ENCODE measurements at places on chromosomes 6 and 20.
A peak's percentile ranks its signal among the peaks of the same experiment; 100 is the strongest.

- DNase-seq, result no peak
Observed at GRCh38 chr20:24694157-24694726, 224.8 kb downstream of the SYNDIG1 start.

- DNase-seq, result no peak
Observed at GRCh38 chr6:137166247-137167098, 7.0 kb downstream of the IL22RA2 start.

- no peak for DNase-seq
Observed at GRCh38 chr6:2433711-2434110, 188.3 kb upstream of the GMDS start.

DNA sequence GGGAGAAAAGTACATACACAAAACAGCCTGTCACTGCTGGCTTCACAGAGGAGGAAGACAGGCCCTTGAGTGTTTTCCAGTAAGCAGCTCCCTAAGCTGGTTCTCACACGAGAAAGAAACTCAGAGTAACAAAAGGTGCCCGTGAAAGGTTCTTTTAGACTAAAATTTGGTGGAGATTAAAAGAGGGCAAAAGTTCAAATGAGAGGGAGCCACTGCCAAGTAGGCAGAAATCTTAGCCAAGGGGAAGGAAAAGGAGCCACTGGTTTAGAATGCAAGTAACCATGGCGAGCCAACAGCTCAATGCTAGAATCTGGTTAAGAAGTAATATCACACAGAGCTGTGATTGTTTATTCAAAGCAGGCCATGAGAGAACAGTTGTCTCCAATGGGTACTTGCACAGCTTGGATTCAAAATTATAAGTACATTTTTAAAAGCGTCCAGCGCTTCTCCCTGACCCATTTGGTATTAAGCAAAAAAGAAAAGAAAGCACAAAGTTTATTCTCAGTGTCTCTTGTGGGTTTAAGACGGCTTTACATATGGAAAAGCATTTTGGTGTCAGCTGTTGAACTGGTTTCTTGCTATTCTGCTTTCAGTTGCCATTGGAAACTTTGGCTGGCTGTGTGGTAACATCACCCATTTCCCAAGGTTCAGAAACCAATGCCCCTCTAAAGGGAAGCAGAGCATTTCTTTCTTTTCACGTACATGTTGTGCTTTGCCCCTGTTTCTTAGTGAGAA is 648.5 kb downstream of the RNF144B start:
- peak; percentile 65 for DNase-seq

- DNase-seq, result no peak
Observed at GRCh38 chr6:109117346-109118035, 22.2 kb downstream of the CEP57L1 start.

GRCh38 chr6:141050471-141050870 is 1082.3 kb upstream of the GJE1 start:
- no peak for DNase-seq

GRCh38 chr6:5732496-5732895 is 274.2 kb downstream of the NRN1 start:
- DNase-seq, result no peak

GRCh38 chr6:158907931-158908330 is 88.8 kb upstream of the EZR start:
- DNase-seq, result no peak

GRCh38 chr6:54419885-54420284 is 111.6 kb downstream of the TINAG start:
- DNase-seq, result peak; percentile 69

DNA sequence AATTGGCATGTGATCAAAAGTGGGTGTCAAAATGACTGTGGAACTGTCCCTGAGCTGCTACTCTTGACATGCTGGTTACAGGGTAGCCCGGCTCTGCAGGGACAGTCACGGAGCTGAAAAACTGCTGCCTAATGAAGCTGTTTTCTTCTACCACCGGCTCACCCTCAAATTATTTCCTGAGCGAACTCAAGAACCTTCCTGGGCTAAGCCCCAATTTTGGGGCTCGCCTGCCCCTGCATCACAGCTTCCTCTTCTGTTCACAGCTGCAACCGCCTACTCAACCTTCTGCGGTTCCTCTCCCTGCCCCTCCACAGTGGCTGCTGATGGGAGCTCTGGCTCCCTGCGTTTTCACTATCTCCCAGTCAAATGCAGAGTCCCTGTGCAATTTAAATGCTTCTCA is 110.8 kb upstream of the MLN start:
- DNase-seq, result no peak

- DNase-seq, result peak; percentile 80
Observed at GRCh38 chr6:32153564-32154513, at the start of gene PPT2. TSS of gene PPT2 (plus strand) at chr6:32154141. CDS start at chr6:32154595, 454 bp downstream.

- no peak for DNase-seq
Observed at GRCh38 chr6:129331450-129332138, 378.4 kb downstream of the ARHGAP18 start.

- DNase-seq, result no peak
Observed at GRCh38 chr20:57653546-57653900, 33.3 kb upstream of the ZBP1 start.

DNA sequence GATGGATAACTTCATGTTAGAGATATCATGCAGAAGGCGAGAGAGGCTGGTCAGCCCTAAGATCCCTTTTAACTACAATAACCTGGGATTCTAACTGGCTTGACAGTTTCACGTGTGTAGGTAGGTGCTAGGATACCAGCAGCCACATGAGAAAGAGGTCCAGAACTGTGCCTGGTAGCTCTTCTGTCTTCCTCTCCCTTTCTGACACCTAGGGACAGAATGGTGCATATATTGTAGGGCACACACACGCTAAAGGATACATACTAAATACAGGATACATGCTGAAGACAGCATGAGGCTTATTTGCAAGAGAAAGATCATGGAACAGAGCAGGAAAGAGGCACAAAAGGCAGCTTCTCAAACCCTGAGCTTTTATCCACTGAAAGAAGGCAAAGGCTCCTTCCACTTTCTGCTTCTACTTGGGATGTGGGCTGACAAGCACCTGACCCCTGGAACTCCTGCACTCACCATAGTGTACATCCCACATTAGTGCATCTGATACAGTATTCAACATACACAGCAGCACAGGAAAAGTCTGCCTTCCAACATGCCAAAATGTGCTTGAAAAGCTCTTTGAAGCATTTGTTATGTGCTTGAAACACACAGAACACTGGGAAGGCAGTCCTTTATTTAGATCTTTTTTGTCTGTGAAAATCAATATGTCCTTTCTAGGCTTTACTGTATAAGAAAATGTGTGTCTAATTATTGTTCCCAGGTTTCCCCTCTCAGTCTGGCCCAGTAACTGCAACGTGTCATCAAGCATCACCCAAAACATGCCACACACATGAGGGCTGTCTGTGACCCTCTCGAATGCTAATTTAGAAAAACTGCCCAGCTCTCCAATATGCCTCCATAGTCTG is 3.2 kb downstream of the SLC22A23 start:
- DNase-seq, result no peak

GRCh38 chr20:23121751-23122320 is 35.7 kb upstream of the CD93 start:
- DNase-seq, result no peak

- DNase-seq, result no peak
Observed at GRCh38 chr20:63808964-63809674, 21.9 kb downstream of the ZBTB46 start.

- no peak for DNase-seq
Observed at GRCh38 chr6:81252231-81252630, 500.2 kb downstream of the TENT5A start.

GRCh38 chr6:126886106-126886505 is 232.4 kb upstream of the RSPO3 start:
- peak; percentile 64 for DNase-seq

GRCh38 chr6:54698974-54699373 is 147.6 kb upstream of the FAM83B start:
- DNase-seq, result no peak

GRCh38 chr6:71474942-71475341 is 186.3 kb downstream of the OGFRL1 start:
- no peak for DNase-seq

DNA sequence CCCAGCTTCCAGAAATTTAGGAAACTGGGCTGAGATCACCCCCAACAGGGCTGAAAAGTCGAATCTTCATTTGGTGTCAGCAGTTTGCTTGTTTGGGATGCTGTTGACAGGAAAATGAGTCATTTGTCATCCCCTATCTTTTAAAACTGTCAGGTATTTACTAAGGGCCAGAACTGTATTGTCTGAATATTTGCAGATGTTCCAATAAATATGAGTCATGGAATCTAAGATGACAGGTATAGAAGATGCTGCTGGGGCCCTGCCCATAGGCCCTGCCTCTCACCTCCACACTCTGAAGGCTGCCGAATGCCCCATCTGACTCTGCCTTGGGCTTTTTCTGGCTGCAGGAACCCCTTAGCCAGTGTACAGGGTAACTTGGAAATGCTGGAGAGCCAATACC is 3.9 kb downstream of the ETV7 start:
- no peak for DNase-seq

DNA sequence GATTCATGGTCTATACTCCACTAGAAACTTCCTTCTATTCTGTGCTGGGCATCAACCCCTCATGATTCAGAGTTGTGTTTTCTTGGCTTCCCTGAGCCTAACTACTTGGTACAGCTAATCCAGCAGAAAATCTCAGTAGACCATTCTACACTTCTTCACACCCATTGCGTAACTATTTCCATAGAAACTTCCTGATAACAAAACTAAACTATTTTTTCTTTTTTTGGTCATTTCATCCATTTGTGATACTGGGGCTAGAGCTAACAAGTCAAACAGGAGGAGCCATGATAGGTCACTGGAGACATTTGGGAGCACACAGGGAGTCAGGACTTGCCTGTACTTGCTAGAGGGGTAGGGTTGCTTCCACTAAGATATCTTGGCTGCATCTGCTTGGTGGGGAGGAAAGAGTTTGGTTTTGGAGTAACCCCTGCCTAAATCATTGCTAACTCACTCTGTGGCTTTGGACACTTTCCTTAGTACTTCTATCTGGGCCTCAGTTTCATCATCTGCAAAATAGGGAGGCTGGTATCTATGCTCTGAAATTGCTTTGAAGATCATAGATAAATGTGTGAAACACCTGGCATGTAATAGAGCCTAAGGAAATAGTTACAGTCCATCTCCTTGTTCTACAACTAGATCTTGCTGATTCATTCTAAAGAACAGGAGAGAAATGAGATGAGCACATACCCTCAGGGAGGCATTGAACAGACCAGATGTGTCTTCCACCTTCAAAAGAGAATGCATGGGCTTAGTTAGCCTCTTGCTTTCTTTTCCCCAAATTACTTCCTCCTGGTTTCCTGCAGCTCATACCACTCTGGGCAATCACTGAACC is 127.9 kb upstream of the ADGRF1 start:
- DNase-seq, result no peak

DNA sequence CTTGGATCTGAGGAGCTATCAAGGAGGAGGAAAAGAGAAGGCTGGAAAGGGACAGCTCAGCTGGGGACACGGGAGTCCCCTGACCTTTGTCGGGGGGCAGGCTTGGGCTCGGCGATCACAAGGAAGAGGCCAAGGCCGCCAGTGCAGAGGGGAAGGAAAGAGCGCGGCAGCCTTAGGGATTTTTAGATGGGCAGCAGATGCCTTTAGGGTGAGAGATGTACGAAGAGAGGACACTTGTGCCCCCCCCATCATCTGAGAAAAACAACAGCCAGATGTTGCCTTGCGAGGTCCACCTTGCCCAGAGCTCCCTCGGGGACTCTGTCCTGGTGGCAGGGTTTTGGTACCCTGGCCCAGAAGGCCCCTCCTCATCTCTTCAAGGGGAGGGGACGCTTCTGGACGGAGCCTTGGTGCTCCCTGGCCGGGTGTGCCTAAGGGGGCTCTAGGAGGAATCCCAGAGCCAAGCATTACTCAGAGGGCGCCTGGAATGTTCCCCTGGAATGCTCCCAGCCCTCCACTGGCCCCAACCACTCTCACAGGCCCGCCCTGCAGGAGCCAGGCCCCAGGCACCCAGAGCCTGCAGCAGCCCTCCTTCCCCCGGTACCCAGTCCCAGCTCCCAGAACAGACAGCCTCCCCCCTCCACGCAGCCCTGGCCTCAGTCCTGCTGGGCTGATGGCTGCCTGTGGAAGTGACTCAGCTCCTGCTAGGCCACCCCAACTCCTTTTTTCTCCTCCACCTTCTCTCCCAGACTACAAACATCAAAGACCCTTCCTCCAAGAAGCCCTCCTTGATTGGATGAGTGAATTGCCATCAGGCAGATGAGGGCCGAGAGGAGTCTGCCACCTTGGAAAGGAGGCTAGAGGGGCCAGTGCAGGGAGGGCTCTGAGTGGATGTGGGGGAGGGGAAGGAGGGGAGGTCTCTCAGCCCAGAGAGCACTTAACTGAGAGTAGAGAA is 1.8 kb downstream of the ADAM33 start:
- DNase-seq, result no peak

GRCh38 chr20:1517010-1517409 is 25.8 kb upstream of the SIRPB2 start:
- no peak for DNase-seq

GRCh38 chr20:2752567-2753460 is 47.6 kb downstream of the CPXM1 start:
- no peak for DNase-seq

DNA sequence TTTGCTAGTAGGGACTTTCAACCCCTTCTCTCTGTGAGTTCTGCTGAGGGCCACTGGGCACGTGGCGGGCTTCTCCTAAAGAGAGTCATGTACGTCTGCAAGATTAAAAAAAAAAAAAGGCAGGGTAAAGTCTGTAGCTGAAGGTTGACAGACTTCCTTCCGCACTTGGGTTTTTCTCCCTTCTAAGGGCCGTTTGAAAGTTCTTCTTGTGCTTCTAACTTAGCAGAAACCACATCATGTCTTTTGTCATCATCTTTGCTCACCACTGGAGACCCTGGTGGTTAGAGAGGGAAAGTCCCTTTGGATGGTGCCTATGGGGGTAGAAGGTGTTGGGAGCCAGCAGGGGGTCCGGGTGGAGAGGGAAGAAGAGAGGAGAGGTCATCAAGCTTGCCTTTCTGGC is 31.4 kb downstream of the PRDM1 start:
- DNase-seq, result no peak

GRCh38 chr6:10877871-10878270 is 4.0 kb downstream of the GCM2 start:
- DNase-seq, result no peak

DNA sequence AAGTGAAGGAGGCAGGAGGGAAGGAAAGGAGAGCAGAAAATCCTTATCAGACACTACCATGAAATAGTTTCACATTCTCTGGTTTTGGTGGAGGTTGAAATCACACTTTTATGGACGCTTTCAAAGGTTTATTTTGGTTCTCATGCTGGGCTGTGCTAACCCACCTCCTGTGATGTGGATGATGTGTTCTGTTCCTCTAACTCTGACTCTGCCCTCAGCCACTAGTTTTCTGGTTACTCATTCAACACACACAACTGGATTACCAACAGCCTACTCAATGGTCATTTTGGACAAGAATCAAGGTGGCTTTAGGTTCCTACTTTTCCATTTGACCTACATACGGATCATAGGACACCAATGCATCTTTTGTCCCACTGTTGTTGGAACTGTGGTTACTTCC is 522.1 kb upstream of the BTBD3 start:
- DNase-seq, result no peak

DNA sequence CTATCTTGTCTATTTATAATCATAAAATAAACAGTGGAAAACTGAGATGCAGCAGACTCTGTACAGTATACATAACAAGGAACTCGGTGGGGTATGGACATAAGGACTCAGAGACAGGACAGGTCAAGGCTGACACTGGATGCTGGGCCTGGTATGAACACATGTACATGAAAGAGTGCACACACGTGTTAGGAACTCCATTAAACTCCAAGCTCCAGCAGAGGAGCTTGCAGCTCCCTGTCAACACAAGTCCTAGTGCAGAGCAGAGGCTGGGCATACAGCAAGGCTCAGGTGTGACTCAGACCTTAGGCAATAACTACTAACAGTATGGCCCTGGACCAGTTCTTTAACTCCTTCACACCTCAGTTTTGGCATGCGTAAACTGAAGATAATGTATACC is 17.1 kb downstream of the NAPB start:
- DNase-seq, result no peak
